ENCODE measurements at places on chromosomes 13 and 19. TPM values are rescaled to one million over a fixed set of nuclear protein-coding genes. Genes with fewer than 3 reads are reported as not detected.

INAFM1 gene
- 13.6 TPM for total RNA-seq

DNA sequence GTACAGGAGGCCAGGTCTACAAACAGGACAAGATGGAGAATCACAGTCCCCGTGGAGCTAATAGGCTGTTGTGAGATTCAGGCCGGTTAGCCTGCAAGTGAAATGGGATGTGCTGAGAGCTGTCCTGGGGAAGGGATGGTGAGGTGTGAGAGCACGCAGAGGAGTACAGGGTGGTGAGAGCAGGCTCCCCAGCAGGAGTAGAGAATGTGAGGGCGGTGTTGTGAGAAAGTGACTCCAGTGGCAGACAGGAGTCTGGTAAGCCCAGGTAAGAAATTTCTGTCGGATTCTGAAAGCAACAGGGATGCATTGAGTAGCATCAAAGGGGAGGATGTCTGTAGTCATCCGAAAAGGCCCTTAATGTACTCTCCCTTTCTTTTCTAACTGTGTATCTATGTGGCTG lies 50.7 kb upstream of the GPR183 start:
- no peaks in the 10 kb centered on the region for H3K27me3 ChIP-seq
- H3K27ac ChIP-seq: peak overlapping the region; percentile 97
- H3K36me3 ChIP-seq: no peaks in the 10 kb centered on the region

GRCh38 chr19:7628589-7629311 lies 595 bp downstream of the XAB2 start:
- no peaks in the 10 kb centered on the region for H3K27me3 ChIP-seq
- peak overlapping the region; percentile 78 for H3K4me3 ChIP-seq
- peak overlapping the region; percentile 87 for H3K27ac ChIP-seq

DNA sequence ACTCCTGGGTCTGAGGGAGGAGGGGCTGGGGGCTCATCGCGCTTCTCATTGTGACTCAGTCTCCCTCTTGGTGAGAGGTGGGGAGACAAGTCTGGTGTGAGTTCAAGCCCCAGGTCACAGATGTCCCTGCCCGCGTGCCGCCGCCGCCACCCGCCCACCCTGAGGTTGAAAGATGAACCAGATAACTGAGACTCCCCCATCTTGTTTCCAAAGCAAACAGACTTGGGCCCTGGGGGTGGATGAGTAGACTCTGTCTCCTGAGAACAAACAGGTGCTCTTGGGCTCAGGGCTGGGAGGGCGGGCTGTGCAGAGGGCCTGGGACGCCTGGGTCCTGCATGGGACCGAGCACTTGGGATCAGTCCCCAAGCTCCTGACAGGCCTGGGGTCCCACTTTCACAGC lies 567 bp downstream of the SBK2 start:
- no peaks in the 10 kb centered on the region for H3K4me1 ChIP-seq
- H3K4me3 ChIP-seq: no peak overlapping the region
- no peak overlapping the region for H3K27ac ChIP-seq
- no peak for DNase-seq
- no peaks in the 10 kb centered on the region for H3K27me3 ChIP-seq

CCL25 gene
- total RNA-seq: not detected

All from B cell (primary cell).